ENCODE measurements at places on chromosomes 2 and 18.
A peak's percentile ranks its signal among the peaks of the same experiment; 100 is the strongest.

DNA sequence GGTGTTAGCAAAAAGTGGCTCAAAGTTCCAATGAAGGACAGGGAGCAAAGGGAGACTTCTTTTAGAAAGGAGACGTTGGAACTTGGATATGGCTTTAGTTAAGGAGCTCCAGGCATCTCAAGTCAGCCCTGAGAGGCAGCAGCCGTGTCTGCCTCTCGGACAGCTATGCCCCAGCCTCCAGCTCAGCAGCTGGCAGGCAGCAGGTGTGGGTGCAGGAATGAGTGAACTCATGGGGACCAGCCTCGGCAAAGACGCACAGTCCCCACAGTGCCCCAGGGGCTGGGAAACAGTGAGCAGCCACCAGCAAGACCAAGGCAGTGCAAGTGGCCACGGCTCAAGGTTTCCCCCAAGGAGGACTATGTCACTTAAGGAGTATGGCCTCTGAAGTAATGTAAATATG lies 1.6 kb upstream of the LRRFIP1 start:
- no peak for DNase-seq

DNA sequence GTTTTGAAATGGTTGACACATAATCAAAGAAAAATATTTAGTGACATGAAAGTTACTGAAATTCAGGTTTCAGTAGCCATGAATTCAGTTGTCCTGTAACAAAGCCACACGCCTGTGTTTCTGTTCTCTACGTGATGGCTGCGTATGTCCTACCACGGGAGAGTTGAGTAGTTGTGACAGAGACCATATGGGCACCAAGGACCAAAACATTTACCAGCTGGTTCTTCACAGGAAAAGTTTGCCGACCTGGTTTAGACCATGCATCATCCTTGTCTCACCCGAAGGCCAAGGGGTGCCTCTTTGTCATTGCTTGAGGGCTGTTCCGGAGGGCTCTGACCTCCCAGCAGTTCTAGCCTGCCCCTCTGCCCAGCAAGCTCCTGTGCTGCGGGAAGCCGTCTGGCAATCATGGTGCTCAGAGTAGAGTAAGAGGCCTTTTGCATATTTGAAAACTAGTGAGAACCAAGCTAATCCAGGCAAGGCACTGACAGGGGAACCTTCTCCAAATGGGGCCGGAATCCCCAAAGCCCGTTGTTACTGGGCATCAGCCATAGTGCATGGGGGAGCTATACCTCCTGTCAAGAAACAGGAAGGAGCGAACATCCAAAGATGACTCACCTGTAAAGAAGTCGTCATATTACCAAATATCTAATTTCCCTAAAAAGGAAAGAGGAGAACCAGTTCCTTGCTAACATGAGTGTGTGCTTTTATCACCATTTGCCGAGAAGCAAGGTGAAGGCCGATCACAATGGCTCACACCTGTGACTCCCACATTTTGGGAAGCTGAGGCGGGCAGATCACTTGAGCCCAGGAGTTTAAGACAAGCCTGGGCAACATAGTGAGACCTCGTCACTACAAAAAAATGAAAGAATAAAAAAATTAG lies 92.6 kb upstream of the RAB12 start:
- no peak for DNase-seq

DNA sequence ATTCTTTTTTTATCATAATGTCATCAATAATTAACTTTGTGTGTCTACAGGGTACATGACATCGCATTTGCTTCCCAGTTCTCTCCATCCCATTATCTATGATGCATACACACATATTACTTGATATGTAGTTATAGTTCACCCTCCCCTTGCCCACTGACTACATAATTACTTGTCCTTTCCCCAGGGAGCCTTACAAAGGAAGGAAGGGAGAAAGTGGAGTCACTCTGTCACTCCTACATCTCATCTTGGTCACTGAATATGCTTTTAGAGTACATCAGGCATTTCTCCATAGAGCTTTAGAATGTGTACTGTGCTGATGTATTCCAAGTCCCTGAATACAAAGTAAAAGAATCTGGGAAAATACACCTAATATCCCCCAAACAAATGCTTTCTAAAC lies 6.0 kb upstream of the DTNA start:
- no peak for DNase-seq

DNA sequence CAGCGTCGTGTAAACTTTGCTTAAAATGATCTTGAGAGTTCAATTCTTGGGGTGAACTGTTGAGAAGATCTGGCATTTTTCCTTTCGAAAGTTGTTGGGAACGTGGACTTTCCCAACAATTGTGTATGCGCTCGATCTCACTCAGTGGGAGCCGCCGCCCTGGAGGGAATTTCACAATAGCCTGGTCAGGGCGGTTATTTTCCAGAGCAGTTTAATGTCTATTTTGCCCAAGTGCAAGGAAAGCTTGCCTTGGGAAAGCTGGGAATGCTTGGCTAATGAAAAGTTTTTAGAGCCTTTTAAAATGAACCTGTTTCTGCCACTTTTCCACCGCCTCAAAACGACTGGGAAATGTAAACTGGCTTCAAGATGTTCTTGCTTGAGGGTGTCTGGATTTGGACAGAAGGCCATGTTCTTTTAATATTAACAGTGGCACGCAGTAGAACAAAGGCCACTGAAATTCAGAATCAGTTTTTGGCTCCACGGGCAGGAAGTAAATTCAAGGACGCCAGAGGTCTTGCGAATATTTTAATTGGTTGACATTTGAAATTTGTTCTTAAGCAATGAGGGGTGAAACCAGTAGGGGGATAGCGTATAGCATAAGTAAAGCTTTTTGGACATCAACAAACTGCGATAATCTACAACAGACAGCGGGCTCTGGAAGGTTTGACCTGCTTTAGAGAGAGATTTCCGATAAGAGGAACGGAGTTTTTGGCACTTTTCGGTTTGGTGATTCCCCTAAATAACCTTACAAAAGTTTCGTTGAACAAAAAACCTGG lies 1.2 kb downstream of the CFLAR start:
- DNase-seq, result no peak

DNA sequence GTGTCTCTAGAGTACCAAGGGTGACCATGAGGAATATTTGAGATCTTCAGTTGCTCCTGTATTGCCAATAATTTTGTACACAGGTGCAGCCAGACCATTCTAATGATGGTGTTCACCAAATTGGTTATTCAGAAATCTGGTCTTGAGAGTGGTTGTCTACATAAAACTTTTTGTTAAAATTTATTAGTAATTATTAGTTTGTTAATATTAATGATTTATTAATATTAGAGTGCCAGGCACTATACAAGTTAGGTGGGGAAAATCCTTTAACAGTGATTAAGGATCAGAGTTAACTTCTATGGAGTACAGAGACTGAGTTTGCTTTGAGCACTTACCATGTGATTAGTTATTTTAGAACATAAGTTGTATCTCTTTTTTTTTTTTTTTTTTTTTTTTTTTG lies 9.0 kb downstream of the EIF5B start:
- no peak for DNase-seq

DNA sequence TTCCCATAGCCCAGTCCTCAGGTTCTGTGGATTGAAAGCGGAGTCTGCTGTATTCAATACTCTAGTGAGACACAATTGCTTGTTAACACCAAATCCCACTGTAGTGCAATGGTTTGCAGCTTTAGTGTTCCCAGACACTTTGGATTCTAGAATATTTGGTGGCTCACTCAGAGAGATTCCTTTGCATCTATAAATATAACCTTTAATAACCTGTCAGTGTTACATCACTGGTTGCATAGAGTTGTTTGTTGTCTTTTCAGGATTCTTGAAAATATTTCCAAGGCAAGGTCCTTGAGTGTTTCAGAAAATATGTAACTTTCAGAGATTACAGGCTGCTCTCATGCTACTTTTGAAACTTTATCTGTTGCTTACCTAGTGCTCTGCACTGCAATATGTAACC lies 157.5 kb downstream of the ZEB2 start:
- DNase-seq, result no peak

GRCh38 chr2:176843208-176843607 lies 369.4 kb upstream of the HNRNPA3 start:
- no peak for DNase-seq

GRCh38 chr2:238689871-238690389 lies 158.0 kb upstream of the TWIST2 start:
- DNase-seq, result no peak

- DNase-seq, result no peak
Measured at GRCh38 chr2:138600732-138601457, 99.3 kb downstream of the SPOPL start.

DNA sequence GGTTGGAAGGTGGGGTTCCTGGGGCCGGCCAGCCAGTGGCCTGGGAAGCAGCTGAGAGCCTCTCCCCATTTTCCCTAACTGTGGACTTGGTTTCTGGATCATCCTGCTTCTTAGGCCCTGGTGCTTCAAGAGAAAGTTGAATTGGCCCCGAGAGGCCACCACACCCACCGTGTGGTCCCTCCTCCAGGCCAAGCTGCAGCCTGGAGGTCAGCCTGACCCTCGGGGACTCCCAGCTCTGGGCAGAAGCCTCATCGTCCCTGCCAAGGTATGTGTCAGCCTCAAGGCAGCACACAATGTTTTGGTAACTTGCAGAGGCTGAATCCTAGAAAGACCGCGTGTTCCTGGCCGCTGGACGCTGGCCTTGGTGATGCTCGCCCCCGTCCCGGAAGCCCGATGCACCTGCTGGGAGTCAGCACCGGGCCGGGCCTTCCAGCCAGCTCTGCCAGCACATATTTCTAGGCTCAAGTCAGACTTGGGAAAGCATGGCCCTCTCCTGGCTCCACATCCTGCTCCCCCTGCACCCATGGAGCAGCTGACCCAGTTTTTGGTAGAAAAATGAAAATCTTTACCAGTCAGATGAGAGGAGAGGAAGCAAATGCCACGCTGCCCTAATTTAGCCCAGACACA lies 72.6 kb downstream of the ACTR2 start:
- DNase-seq, result peak; percentile 74

DNA sequence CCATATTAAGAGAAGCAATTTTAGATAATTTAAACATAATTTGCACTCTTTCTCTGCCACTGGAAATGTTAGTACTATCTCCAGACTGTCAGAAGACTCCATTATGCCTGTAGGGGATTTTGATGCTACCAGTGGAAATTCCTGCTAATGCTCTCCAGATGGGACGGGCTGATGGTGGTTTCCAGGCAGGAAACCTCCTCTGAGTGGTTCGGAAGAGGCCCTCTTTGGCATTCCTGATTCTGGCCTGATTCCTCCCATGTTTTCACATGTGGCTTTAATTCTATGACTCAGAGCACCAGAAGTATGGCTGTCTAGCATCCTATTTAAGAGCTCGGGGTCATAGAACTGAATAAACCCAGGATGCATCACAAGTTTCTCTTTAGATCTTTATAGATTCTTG lies 70.9 kb upstream of the ST6GAL2 start:
- DNase-seq, result no peak

- DNase-seq, result no peak
Measured at GRCh38 chr2:142875010-142875409, 2.5 kb upstream of the KYNU start.

DNA sequence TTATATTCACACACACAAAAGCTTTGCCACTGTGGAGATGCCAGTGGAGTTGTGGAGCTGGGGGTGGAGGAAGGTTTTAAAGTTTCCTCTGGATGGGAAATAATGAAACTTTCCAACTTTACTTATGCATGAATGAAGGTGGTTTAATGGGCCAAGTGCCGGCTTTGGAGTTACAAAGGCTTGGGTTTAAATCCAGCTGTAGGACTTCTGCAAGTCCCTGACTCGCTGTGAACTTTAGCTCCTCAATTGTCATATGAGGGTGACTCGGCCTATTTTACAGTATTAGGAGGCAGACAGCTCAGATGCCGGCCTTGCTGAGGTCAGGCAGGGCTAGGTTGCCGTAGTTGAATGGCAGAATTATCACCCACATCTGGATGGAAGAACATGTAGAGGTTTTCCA lies 415.8 kb upstream of the TRIB2 start:
- no peak for DNase-seq

GRCh38 chr2:190119923-190120590 lies 57.5 kb upstream of the MSTN start:
- no peak for DNase-seq

DNA sequence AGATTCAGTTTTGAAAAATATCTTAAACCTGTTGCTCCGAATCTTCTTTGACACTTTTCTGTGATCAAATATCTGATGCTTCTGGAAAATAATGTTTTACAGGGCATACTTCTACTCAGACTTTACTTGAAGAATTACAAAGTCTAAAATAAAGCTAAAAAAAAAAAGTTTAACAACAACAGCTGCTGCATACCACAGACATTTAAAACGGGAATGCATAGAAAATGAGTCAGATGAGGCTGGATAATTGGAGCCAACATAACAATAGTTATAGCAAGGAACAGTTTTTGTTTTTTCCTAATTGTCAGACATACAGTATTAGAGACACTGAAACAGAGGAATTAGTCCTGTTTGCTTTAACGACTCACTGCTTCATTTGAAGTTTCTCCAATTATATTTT lies 1090.2 kb downstream of the SUCLG1 start:
- DNase-seq, result no peak

DNA sequence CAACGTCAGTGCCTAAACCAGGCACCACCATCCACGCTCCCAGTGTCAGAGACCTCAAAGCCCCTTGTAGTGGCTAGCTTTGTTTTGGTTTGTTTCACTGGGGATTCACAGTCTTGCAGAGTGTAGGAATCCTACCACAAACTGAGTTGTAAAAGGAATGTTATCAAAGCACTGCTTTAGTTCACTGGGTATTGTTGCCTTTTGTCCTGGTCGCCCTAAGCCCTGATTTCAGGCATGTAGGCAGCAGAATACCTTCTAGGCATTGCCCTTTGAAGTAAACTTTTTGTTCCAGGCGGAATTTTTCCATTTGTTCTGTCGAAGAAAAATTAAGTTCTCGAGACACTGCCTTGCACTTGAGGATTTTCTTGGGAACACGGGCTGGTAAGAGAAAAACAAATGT lies 29.4 kb downstream of the PTMA start:
- DNase-seq, result no peak

- DNase-seq, result no peak
Measured at GRCh38 chr2:24121469-24121868, 1.7 kb downstream of the PFN4 start.

DNA sequence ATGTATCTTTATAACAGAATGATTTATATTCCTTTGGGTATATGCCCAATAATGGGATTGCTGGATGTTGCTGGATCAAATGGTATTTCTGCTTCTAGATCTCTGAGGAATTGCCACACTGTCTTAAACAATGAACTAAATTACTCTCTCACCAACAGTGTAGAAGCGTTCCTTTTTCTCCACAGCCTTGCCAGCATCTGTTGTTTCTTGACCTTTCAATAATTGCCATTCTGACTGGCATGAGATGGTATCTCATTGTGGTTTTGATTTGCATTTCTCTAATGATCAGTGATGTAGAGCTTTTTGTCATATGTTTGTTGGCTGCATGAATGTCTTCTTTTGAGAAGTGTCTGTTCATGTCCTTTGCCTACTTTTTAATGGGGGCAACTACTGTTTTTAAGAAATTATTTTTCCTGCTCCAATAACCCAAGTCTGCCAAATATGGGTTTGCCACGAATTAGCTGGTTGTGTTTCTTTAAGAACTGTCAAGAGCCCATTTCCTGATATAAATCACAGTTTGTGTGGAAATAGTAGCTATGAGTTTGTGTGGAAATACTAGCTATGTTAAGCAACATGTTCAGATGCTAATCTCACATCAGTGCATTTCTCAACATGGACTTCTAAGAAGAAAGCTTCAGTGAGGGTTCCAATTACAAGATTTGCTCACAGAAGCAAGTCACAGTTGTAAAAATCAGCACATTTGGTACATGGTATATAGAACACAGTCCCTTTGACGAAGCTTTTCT lies 259.4 kb downstream of the ANAPC1 start:
- no peak for DNase-seq

All from dorsolateral prefrontal cortex (tissue), 122 donors.